ENCODE measurements at places on chromosomes 11 and 22. TPM values are rescaled to one million over a fixed set of nuclear protein-coding genes. Genes with fewer than 3 reads are reported as not detected.

The OR5B2 gene
- total RNA-seq = not detected

The CALCB gene
- 2.7 TPM for total RNA-seq

GRCh38 chr11:85960678-85961077 lies 105.5 kb downstream of the CCDC83 start:
- no peak overlapping the region for H3K27ac ChIP-seq
- H3K4me1 ChIP-seq = peaks cover 3% of the 10 kb centered on the region
- no peaks in the 10 kb centered on the region for H3K36me3 ChIP-seq
- H3K27me3 ChIP-seq = no peaks in the 10 kb centered on the region

GRCh38 chr11:45994371-45995341 lies 72.2 kb downstream of the LARGE2 start:
- H3K27me3 ChIP-seq = no peaks in the 10 kb centered on the region
- H3K36me3 ChIP-seq = no peaks in the 10 kb centered on the region
- H3K27ac ChIP-seq = no peak overlapping the region
- DNase-seq = no peak
- H3K4me1 ChIP-seq = peaks cover 18% of the 10 kb centered on the region

- DNase-seq = no peak
- no peak overlapping the region for H3K27ac ChIP-seq
- peaks cover 27% of the 10 kb centered on the region for H3K36me3 ChIP-seq
- no peak overlapping the region for H3K4me3 ChIP-seq
Measured at GRCh38 chr11:45960387-45961095, 38.1 kb downstream of the LARGE2 start.

- H3K4me1 ChIP-seq = peaks cover 8% of the 10 kb centered on the region
- peak overlapping the region; percentile 84 for H3K27ac ChIP-seq
- H3K27me3 ChIP-seq = no peaks in the 10 kb centered on the region
Measured at GRCh38 chr11:34105957-34106504, 602 bp downstream of the NAT10 start.

DNA sequence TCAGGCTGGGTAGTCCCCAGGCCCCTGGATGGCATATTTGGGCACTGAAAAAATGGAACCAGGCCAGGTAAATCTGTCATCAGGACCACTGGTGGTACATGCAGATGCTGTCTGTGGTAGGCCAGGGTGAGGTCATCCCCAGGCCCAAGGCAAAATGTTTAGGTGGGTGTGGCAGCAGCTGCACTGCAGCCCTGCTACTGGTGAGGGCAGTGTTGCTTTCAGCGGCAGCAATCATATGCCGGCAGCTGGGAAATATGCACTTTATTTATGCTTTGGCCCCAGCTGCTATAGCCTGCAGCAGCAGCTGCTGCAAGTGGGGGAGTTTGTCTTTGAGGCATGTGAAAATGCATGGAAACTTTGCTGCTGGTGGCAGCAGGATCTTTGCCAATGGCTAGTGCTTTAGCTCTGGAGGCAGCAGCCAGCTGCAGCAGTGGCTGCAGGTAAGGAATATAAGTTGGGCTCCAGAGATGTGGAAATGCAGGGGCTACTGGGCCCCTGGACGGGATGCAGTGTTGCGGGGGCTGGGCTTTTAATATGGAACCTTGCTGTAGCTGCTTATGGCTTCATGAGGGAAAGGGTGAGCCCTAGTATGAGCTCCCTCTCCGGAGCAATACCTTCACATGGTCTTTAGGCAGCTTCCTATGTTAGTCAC lies 365.7 kb upstream of the CADM1 start:
- H3K27ac ChIP-seq = no peak overlapping the region
- no peak overlapping the region for H3K4me3 ChIP-seq
- DNase-seq = no peak
- no peaks in the 10 kb centered on the region for H3K36me3 ChIP-seq
- no peaks in the 10 kb centered on the region for H3K4me1 ChIP-seq

DNA sequence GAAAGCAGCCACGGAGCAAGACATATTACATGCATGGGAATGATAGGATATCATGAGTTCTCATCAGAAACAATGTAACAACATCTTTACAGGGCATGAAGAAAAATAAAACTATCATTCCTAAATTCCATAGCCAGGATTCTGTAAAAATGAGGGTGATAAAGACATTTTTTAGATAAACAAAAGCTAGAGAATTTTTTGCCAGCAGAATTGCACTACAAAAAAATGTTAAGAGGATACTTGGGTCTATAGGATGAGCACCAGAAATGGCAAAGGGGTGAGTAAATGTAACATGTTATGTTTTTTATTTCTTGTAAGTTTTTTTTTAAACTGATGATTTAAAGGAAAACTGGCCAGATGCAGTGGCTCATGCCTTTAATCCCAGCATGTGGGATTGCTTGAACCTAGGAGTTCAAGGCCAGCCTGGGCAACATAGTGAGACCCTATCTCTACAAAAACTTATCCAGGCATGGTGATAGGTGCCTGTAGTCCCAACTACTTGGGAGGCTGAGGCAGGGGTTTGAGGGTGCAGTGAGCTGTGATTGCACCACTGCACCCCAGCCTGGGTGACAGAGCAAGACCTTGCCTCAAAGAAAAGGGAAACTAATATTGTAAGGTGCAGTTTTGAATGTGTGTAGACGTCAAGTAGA lies 33.2 kb downstream of the TBX1 start:
- H3K36me3 ChIP-seq = no peaks in the 10 kb centered on the region
- H3K27me3 ChIP-seq = no peaks in the 10 kb centered on the region
- H3K27ac ChIP-seq = no peak overlapping the region
- no peak for DNase-seq
- peaks cover 2% of the 10 kb centered on the region for H3K4me1 ChIP-seq
- H3K4me3 ChIP-seq = no peak overlapping the region
